PC-3 (cell line): ENCODE measurements at places on chromosomes 7 and 10. TPM values are rescaled to one million over a fixed set of nuclear protein-coding genes. Genes with fewer than 3 reads are reported as not detected.

GRCh38 chr7:116443101-116443523, 56.4 kb upstream of the CAV2 start:
- DNase-seq = peak; percentile 98

IDE gene
- 23.4 and 28.7 TPM in 2 replicates for total RNA-seq

DNA sequence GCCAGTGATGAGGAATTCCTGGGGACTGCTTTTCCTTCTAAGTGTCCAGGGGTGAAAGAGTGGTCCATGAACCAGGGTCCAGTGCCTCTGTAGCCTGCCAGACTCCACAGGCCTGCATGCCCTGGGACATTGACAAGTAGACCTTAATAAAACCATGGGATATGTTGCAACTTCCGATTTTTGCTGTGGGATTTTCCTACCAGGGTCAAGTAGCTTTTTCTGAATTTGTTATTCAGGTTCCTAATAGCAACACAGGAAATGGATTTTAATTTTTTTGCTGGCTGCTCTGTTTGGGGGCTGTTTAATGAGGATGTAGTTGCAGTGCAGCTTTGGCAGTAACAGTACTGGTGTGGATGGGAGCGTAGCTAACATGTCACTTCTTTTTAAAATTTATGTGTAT, 42.1 kb downstream of the WBP1L start:
- no peak for DNase-seq

DNA sequence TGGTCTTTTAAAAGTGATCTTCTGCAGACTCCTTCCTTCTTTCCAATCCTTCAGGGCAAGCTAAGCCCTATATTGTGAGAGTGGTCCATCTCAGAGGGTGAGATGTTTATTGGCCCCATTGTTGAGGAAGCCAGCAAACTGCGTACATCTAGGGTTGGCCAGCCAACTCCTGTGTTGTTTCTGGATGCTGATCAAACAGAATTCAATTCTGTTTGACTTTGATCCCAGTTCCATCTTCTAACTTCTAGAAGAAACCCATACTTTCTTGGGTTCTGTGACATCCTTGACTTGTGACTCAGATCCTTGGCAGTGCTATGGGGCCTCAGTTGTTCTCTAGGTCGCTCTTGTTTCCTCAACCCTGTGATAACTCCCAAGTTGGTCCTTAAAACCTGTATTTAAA, 116.2 kb downstream of the LSMEM1 start:
- no peak for DNase-seq

TRIM73 gene
- total RNA-seq = 5.2 and 6.4 TPM in 2 replicates

CROT gene
- total RNA-seq = 6.9 and 7.7 TPM in 2 replicates

TFEC gene
- total RNA-seq = 0.12 and 0.15 TPM in 2 replicates

DNA sequence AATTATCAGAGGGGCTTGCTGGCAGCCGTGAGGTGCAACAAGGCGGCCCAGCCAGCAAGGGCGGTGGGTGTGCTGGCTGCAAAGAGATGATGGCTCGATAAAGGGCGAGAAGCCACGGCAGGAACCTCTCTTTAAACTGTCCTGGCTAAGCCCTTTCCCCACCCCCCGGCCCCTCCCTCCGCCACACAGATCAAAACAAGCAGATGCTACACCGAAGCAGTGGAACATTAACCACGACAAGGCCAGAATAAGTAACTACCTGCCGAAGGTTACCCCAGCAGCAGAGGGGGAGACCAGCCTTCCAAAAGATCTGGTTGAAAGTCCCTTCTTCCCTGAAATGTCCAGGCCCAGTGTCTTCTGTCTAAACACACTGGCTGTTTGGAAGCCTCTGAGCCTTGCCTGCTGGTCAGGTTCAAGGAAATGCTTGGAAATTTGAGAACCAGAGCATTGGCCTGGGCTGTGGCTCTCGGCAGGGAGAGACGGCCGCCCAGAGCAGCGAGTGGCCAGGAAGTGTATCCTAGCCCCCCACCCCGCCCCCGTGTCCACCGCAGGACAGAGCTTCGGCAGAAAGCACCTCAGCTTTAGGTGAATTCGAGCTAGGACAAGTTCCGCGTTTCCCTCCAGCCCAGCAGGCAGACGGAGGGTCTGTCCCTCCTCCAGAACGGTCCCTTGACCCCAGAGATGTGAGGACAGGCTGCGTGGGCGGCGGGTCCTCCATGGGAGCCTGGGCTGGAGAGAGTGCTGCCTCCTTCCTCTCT, 2.1 kb downstream of the FAM20C start:
- DNase-seq = no peak

DNA sequence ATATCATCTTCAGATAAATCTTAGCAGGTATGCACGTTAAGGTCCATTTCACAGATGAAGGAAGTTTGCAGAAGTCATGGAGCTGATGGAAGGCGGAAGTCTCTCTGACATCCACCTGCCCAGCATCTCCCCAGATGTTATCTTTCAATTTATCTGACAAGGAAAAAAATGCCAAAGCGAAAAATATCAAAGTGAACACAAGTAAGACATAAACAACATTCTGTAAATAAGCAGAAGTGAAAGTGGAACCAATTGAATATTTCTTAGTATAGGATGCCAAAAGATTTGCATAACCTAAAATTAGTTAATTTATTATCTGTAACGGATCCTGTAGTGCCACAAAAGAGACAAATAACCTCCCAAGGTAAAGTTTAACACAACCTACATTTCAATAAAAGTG, 73.6 kb upstream of the NEBL start:
- no peak for DNase-seq

GRCh38 chr7:116772423-116772863, 89.9 kb upstream of the CAPZA2 start:
- peak; percentile 87 for DNase-seq

DNA sequence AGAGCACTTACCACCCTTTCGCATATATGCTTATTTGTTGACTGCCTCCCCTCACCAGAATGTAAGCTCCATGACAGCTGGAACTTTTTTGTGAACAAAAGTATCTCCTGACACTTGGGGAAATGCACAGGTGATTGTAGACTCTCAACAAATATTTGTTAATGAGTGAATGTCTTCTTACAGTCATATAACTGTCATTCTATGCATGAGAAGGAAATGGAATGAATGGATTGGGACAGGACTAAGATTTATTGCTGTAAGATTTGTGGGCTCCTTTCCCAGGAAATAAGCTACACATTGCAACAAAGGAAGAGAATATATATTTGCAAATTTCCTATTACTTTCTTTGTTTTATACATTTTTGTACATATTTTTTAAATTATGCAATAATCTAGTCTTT, 48.5 kb downstream of the FEZF1 start:
- no peak for DNase-seq

DNA sequence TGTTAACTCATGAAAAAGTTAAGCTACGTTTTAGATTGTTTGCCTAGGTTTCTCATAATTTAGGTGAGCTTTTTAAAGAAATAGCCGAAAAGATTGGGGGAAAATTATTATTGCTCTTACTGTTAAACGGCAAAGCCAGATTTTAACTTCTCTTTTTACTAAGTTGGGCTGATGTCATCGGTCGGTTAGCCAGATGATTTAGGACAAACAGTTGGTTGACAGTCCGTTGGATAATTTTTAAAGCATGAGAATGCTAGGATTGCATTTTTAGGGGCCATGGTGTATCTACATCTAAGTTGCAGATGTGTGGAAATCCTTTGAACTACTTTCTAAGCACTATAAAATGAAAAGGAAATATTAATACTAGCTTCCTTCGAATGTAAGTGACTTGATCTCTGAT, 280.9 kb upstream of the AKR1E2 start:
- DNase-seq = no peak

DNA sequence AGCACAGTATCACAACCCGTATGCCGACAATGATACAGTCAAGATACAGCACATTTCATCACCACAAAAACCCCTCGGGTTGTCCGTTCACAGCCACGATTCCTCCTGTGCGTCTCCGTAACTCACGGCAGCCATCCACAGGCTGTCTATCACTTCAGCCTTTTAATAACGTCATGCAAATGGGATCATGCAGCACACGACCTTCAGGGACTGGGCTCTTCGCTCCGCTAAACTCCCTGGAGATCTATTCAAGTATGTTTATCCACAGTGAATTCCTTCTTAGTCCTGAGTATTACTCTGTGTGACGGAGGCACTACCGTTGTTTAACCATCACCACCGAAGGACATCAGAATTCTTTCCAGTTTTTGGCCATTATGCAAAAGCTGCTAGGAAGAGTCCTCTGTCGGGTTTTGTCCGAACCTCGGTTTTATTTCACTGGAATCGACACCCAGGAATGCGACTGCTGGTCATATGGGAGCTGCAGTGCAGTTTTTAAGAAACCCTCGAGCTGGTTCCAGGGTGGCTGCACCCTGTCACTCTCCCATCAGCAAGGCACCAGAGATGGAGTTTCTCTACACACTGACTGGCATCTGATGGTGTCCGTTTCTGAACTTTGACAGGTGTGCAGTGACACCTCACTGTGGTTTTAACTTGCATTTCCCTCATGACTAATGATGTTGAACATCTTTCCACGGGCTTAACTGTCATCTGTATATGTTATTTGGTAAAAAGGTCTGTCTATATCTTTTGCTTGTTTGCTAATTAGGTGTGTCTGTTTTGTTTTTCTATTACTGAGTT, 193.6 kb downstream of the MAD1L1 start:
- DNase-seq = peak; percentile 4

DNA sequence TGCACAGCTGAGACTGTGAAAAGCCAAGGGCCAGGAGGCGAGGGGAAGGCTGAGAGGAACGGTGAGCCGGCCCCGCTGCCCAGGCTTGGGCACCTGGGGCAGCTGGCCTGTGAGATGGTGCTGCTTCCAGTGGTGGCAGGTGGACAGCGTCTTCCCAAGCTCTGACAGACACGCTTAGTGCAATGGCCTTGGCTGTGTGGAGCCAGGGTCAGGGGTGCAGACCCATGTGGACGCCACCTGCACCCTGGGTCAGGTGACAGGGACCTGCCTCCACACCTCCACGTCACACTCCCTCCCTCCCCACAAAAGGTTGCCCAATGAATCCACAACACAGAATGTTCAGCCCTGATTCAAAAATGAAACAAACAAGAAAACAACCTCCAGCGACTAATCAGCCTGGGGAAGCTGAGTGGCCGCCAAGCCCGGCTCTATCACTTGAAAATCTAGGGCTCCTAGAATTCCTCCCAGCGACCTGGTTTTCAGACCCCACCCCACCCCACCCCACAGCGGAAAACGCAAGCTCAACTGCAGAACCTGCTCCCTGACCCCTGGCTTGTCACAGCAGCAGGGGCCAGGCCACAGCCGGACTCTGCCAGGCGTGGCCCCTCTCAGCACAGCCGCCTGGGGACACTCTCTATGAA, 54.3 kb downstream of the PRKAG2 start:
- no peak for DNase-seq

DNA sequence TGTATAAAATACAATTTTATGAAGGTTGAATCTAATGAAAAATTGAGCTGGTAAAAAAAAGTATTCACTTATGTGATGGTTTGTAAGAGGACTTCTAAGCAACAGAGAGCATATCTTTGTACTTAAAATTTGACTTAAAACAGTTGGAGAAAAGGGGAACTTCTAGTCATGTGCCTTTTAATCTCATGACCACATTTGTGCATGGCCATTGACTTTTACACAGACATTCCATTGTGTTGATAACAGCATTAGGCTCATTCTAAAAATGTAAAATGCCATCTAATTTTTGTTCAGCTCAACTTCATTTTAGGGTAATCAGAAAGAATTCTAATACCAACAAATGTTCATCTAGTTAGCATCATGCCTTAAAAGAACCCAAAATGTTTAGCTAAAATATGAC, 119.9 kb downstream of the HPSE2 start:
- DNase-seq = no peak

- DNase-seq = no peak
Measured at GRCh38 chr7:23603632-23604295, 6.6 kb downstream of the CCDC126 start.

GRCh38 chr10:7391748-7392147, 19.1 kb downstream of the SFMBT2 start:
- no peak for DNase-seq

- DNase-seq = peak; percentile 57
Measured at GRCh38 chr7:43764039-43764761, 5.7 kb downstream of the BLVRA start.

MEOX2 gene
- total RNA-seq = not detected in 2 replicates

CAMK2B gene
- total RNA-seq = 0.69 and 1.2 TPM in 2 replicates

DNA sequence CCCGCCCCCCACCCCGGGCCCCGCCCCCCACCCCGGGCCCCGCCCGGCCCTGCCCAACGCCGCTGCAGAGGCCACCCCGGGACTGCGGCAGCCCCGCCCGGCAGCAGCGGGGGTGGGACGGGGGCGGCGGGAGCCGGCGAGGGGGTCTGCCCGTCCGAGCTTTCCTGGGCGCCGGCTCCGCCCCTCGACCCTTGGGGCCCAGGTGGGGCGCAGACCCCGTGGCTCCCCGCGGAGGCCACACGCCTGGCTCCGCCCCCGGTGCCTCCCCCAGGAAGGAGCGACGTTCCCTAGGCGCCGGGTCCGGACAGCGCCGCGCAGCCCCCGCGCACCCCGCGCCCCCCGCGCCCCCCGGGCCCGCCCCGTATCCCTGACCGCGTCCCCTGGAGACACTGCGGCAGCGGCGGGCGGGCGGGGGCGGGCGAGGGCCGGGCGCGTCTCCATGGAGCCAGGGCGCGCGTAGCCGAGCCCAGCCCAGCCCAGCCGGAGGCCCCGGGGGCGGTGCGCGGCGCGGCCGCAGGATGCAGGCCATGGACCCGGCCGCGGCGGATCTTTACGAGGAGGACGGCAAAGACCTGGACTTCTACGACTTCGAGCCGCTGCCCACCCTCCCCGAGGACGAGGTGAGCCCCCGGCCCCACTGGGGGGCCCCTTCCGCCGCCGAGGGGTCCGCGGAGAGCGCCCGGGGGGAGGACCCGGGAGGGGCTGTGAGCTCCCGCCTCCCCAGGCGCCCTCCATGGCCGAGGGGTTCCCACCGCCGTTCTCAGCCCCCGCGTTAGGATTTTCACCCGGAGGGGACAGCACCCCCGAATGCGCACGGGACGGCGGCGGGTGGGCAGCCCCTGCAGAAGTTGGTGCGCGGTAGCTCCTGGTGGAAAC, at the start of gene KNDC1:
TSS of gene KNDC1 (plus strand) at position 270 of the 876 bp plus-strand sequence. CDS start at position 519, 249 bp downstream.
- no peak for DNase-seq

NYAP1 gene
- 1.2 and 1.9 TPM in 2 replicates for total RNA-seq

DNA sequence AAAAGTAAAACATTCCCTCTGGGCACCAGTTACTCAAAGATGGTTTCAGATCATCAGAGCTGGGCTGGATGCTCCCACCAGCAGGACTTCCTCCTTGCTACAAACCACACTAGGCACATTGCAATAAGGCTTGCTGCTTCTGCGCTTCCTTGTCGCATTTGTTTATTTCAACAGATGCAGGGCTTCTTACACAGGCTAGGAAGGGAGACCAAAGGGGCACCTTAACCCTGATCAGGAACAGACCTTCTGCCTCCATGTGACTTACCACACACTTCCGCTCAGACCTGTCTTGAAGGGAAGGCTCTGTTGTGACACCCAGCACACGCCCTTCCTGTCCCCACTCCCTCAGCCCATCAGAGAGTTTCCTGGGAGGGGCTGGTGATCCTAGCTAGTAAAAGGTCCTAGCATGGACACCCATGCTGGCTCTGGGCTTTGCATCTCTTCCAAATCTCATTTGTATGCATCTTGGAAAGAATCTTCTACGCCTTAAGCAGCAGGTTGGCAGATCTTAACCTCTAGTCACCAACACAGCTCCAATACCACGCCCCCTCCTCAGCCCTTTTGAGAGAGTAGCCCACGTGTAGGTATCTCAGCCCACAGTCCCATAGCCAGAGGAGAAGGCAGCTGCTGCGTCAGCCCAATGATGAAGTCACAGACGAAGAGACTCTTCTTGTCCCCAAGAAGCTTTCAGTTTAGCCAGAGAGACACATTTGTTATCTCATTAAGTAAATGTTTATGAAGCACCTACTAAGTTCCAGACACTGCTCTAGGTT, 47.1 kb upstream of the SVIL start:
- no peak for DNase-seq

GRCh38 chr7:134721171-134721570, 58.3 kb upstream of the CALD1 start:
- no peak for DNase-seq
